AG08395 (cell line): ENCODE measurements at places on chromosomes 11 and 22.

- DNase-seq: no peak
These were observed 73.4 kb downstream of the UVRAG start for GRCh38 chr11:75888416-75888815.

DNA sequence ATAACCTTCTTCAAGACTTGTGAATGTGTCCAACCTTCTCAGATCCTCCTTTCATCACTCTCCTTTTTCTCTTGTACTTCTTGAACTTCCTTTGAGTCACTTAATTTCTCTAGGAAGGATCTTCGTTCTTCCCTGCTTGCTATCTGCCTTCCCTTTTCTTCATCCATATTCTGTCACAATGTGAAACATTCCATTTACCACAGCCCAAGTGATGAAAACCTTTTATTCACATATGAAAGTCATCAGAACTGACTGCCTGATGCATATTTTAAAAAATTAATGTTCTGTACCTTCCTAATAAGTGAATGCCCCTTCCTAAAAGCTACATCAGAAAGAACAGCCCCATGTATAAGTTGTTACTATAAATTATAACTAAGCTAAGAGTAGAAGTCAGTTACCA, 520.4 kb upstream of the LUZP2 start:
- peak; percentile 11 for DNase-seq

DNA sequence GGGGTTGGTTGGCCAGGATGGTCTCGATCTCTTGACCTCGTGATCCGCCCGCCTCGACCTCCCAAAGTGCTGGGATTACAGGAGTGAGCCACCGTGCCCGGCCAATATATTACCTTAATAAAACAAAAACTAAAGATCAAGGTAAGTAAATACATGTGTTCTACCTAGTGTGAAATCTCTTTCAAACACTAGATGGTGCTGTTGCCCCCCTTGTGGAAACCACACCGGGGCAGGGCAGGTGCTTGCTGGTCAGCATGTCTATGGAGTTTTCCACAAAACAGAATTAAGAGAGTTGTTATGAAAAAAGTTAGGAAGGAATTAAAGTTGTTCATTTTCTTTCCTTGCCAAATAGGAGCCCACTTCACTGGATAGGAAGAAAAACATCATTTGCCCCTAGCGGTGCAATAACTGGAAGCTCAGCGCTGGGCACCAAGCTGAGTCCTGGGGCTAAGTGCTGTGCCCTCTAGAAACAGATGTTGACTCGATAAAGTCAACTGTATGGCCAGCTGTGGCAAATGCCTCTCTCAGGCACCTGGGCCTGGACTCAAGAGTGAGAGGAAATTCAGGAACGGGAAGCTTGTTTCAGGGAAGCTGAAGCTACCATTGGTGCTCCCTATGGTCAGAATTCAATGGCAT, 6.3 kb upstream of the KCNJ5 start:
- peak; percentile 67 for DNase-seq

DNA sequence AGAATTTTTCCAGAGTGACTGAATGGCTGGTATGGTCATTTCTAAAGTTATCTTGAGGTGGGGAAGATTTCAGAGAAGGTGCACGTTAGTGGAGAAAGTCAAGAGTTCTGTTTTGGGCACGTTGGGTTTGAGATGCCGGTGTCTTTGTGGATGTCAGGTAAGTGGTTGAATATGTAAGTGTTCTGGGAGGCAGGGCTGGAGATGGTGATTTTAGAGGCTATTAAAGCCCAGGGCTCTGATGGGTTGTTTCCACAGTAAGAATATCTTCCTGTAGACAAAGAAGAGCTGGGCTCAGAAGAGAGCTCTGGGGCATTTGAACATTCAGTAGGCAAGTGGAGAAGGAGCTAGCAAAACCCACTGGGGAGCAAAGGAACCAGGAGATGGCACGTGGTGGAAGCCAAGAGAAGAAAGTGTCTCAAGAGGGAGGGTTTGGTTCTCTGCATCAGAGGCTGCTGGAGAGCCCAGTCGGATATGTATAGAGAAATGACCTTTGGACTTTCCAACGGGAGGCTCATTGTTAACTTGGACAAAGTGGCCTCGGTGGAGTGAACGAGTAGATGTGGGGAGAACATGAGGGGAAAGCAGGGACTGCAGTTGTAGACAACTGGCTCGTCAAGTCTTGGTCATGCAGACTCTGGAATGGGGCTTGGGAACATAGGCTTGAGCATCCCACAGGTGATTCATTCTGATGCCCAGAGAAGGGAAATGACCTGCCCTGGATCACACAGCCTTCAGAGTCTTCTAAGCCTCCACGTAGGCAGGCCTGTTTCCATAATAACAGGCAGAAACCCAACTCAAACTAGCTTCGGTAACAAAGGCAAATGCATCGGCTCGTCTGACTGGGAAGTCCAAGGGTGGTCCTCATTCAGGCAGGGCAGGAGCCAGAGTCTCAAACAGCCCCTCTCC, 98.4 kb upstream of the PARVA start:
- no peak for DNase-seq

- DNase-seq: peak; percentile 86
These were observed 1.3 kb upstream of the TM7SF2 start for GRCh38 chr11:65110354-65110861.
